B cell (primary cell): ENCODE measurements at places on chromosomes 4 and X.

DNA sequence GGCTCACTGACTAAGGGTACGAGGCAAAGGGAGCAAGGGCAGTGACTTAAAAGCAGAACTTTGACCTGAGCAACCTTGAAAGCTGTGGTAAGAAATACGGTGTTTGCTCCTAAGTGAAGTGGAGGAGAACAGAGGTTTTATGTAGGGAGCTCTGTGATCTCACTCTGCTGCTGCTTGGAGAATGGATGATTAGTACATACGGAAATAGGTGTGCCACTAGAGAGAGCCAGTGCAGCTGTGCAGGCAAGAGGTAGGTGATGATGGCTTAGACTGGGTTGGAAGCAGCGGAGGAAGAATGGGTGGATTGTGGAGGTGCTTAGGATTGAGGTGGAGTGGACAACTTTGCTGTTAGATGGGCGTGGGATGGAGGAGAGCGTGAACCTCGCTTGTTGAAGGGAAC lies 85.0 kb downstream of the FAM193A start:
- H3K4me3 ChIP-seq = no peak overlapping the region
- H3K27me3 ChIP-seq = no peaks in the 10 kb centered on the region
- DNase-seq = no peak
- H3K4me1 ChIP-seq = no peaks in the 10 kb centered on the region

DNA sequence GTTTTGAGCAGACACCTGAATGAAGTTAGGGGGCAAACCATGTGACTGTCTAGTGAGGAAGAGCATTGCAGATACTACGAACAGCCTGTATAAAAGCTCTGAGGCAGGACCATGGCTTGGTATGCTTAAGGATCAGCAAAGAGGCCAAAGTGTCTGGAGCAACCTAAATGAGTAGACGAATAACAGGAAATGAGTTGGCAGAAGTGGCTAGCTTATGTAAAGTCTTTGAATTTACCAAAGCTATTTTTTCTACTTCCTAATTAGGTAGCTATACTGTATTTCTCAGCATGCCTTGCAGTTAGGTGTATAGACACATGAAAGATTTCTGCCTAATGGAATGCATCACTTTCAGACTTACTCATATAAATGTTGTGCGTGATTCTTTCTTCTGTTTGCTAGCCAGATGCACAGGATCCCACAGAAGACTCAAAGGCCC lies 9.3 kb upstream of the GPRIN3 start:
- no peaks in the 10 kb centered on the region for H3K27me3 ChIP-seq
- H3K36me3 ChIP-seq = no peaks in the 10 kb centered on the region
- no peak overlapping the region for H3K4me3 ChIP-seq
- peak; percentile 40 for DNase-seq
- H3K4me1 ChIP-seq = peaks cover 29% of the 10 kb centered on the region

GRCh38 chr4:105473324-105474098 lies at the start of gene PPA2:
Gene PPA2 (minus strand): TSS chr4:105474062. CDS start chr4:105474050, 12 bp downstream.
- no peaks in the 10 kb centered on the region for H3K36me3 ChIP-seq
- no peaks in the 10 kb centered on the region for H3K27me3 ChIP-seq
- H3K27ac ChIP-seq = peak within 1 kb of the TSS; percentile 98
- H3K4me1 ChIP-seq = peaks cover 23% of the 10 kb centered on the region

DNA sequence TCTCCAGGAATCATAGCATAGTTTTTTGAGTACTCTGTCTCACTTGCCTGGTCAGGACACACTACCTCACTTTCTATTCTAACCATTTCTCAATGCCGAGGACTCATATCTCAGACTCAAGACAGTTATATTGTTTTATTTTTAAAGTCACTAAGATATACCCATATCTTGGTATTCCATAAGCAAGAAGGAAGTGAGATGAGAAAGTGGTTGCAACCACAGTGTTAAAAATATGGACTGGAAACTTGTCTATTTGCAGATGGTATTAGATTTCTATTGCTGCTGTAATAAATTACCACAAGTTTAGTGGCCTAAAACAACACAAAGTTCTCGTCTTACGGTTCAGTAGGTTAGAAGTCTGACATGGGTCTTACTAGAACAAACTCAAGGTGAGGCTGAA lies 344.8 kb upstream of the MAGEB2 start:
- DNase-seq = no peak
- H3K36me3 ChIP-seq = no peaks in the 10 kb centered on the region
- no peak overlapping the region for H3K27ac ChIP-seq
- no peaks in the 10 kb centered on the region for H3K27me3 ChIP-seq
- no peak overlapping the region for H3K4me3 ChIP-seq

DNA sequence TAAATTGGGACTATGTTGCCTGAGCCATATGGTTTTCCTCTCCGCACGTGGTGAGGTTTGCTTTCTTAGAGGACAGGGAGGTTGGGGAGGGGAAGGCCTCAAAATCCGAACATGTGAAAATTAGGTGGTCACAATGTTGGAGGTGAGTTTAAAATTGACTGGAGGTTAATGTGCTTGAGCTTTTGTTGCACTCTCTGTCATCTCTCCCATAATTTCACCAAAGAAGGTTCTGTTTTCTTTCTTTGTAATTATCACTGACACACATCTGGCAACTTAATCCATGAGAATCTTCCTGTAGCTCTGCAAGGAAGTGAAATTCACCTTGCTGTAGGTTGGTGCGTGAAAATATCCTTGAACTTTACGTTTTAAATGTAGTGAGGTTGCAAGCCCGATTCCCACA lies 225.5 kb downstream of the PDGFC start:
- no peaks in the 10 kb centered on the region for H3K27me3 ChIP-seq
- no peaks in the 10 kb centered on the region for H3K36me3 ChIP-seq
- no peak overlapping the region for H3K27ac ChIP-seq
- no peaks in the 10 kb centered on the region for H3K4me1 ChIP-seq

DNA sequence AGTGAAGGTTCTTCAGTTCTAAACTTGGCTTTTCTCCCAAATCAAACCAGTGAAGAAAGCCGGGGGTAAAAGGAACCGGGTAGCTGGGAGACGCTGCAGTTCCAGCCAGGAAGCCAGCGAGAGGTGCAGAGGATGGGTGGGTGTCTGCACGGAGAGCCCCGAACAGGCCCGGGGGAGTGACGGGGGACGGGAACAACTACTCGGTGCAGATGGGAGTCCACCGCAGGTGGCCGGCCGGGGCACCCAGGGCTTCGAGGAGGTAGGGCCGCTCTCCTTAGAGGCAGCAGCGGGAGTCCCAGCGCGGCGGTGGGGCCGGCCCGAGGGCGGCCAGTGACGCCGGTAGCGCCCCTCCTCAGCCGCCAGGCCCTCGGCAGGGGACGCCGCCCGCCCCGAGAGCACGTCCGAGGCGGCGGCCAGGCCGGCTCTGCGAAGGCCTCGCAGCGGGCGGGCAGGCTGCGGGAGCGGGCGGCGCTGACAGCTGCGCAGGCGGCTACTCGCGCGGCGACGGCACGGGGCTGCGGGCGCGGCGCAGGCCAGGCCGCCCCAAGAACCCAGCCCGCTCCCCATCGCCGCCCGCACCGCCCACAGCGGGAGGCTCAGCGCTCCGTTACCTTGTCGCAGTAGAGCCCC lies 449 bp downstream of the FBXL5 start:
- no peaks in the 10 kb centered on the region for H3K27me3 ChIP-seq
- DNase-seq = no peak
- no peaks in the 10 kb centered on the region for H3K36me3 ChIP-seq
- H3K4me3 ChIP-seq = peak overlapping the region; percentile 79
- peaks cover 31% of the 10 kb centered on the region for H3K4me1 ChIP-seq
- peak overlapping the region; percentile 64 for H3K27ac ChIP-seq
